GM20000 (cell line): ENCODE measurements at places on chromosomes 6 and 20.

- no peak for DNase-seq
These were observed 24.1 kb downstream of the CARMIL1 start for GRCh38 chr6:25303254-25303653.

DNA sequence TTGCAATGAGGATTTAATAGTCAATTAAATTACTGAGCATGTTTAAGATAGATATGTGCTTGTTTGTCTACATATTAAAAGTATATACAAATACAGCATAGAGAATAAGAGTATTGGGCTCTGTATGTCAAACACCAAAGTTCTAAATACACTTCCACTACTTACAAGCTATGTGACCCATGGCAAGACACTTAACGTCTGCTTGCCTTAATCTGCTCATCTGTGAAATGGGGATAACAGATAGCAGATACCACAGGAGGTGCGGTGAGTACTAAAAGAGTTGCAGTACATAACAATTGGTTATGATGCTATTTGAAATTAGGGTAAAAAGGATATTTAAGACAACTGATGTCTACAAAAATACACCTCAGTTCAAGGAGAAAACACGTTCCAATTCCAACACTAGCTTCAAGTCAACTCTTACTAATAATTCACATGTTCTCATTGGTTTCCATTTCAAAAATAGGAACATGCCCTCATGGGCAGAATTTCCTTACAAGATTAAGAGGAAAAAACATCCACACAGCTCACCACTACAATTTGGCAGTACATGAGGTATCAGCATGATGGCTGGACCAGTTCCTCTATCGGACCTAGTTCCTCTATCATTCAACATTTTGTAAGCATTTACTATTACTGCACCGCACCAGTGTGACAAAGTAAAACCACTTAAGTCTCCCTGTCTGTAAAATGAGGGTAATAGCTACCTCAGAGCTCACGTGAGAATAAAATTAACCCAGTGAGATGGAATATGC is 101.1 kb downstream of the SMLR1 start:
- no peak for DNase-seq

DNA sequence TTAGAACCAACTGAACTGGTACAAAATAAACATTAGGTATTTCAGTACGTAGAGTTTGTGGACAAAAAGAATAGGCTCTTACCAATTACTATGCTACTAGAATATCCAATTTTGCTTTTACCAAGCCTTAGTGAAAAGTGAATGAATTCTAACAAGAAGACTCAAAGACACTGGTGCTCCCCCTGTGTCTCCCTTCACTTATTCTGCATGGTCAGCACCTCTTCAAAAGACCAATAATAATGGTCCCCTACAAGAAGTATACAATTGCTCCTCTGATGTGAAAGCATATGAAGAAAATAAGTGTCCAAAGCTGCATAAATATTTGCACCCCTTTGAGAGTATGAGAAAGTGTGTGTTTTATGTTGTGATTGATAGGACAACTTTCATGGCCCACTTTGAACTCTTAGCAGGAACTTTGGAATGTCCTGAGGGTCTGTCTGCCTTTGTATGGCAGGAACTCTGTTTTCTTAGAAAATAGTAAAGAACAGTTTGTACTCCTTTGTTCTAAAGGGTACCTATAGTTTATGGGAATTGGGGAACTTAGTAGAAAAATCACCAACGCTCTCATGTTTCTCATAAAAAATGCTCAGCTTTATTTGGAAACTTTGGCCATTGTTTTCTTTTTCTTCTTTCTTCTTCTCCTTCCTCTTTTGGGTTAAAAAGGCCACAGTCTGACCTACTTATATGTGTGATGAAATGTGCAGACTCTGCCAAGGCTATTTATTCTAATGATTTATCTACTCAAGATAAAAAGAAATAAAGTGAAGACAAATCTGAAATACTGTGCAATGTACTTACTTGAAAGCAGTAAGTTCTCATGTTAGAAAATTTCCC is 352.4 kb downstream of the LAMA2 start:
- no peak for DNase-seq

- DNase-seq: no peak
These were observed 195.2 kb downstream of the LRFN2 start for GRCh38 chr6:40391851-40392517.

GRCh38 chr20:45229264-45230056 is 8.3 kb downstream of the SEMG2 start:
- peak; percentile 22 for DNase-seq

GRCh38 chr6:5403609-5404008 is 142.3 kb downstream of the FARS2 start:
- DNase-seq: no peak

- no peak for DNase-seq
These were observed 5.1 kb downstream of the HLA-E start for GRCh38 chr6:30494291-30494861.

- DNase-seq: peak; percentile 44
These were observed 460.4 kb upstream of the RUNX2 start for GRCh38 chr6:44867571-44868334.

DNA sequence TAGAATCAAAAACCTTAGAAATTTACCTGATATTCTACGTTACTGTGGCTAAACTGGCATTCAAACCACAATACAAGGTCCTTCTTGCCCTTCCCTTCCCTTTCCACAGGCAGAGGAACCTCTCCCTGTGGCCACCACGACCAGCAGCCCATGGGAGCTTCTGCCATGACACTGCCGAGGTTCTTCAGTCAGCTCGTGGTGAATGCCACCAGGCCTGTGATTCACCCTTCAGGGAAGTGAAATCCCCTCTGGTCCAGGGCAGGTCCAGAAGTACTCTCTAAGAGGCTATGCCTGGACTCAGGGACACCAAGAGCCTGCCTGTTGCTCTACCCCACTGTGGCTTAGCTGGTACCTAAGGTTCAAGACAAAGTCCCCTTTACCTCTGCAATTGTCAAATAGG is 123.0 kb downstream of the HTR1B start:
- no peak for DNase-seq

DNA sequence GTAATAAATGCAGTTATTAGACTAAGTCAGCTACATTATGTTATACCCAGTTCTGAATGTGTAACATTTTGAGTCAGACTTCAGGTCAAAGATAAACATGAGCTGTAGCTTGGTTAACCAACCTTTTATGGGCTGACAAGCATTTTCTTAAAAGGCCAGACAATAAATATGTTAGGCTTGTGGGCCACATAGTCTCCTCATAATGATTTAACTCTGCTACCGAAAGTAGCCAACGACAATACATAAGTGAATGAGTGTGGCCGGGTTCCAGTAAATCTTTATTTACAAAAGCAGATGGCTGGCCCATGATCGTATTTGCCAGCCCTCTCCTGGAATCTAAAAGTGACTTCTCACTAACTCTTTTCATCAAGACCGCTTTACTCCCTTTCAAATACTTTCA is 49.9 kb downstream of the ATG5 start:
- no peak for DNase-seq

GRCh38 chr6:12585497-12585958 is 131.0 kb upstream of the PHACTR1 start:
- DNase-seq: no peak

DNA sequence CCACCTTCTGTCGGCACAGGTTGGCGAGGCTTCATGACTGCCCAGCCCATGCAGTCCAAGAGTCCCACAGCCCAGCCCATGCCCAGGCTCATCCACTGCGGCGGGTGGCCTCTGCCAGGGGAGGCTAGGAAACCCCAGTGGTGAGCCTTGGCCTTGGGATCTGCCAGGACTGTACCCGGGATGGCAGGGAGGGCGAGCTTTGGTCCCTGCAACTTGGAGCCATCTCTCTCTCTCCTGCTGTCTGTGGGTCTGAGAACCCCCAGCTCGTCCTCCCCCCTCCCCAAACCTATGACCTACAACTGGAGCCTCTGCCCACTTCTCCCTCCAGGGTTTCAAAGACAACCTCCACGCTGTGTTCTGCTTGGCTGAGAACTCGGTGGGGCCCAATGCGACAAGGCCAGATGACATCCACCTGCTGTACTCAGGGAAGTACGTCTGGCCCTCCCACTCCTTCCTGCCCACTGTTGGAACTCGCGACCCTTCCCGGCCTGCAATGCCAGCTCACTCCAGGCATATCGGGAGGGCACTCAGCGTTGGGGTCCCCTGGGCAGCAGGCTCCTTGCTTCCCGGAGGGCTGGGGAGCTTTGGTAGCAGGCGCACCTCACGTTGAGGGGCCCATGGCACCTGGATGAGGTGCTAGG is 19.7 kb downstream of the NPEPL1 start:
- no peak for DNase-seq

- no peak for DNase-seq
These were observed 46.4 kb downstream of the IMPG1 start for GRCh38 chr6:76026101-76026500.

GRCh38 chr20:48162621-48163020 is 377.3 kb upstream of the SULF2 start:
- no peak for DNase-seq

GRCh38 chr6:112504621-112505020 is 157.5 kb downstream of the RFPL4B start:
- DNase-seq: no peak

GRCh38 chr6:88443554-88443953 is 277.4 kb upstream of the CNR1 start:
- DNase-seq: no peak

GRCh38 chr20:25574411-25574810 is 10.9 kb downstream of the NINL start:
- DNase-seq: no peak

- peak; percentile 41 for DNase-seq
These were observed 16.4 kb upstream of the STX16 start for GRCh38 chr20:58634521-58635278.

DNA sequence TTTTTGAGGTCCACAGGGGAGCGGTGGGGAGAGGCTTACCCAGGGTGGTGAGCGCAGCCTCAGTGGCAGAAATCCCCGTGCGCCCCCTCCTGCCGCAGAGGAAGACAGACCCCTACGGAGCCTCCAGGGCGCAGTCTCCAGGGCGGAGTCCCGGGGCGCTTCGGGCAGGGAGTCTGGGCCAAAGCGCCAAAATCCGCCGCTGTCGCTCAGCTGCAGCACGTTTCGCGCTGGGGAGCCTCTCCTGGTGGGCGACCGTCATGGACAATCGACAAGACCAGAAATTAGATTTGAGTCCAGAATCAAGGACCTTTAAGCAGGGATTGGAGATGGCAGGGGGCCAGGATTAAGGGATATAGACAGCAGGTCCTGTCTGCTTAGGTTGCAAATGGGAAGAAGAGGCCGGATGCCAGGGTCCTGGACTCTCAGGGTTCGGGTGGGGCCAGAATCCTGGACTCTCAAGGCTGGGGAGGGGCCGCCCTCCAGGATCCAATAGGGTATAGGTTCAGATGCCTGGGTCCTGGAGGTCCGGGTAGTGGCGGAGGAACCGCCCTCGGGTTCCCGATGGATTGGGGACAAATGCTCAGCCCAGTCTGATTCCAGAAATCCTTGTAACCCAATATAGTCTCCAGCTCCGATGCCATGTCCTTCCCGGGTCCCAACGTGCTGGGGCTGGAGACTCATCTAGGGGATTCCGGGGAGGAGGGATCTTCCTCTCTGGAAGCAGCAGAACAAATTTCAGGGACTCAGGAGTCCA is 7.9 kb upstream of the HLA-E start:
- DNase-seq: no peak

DNA sequence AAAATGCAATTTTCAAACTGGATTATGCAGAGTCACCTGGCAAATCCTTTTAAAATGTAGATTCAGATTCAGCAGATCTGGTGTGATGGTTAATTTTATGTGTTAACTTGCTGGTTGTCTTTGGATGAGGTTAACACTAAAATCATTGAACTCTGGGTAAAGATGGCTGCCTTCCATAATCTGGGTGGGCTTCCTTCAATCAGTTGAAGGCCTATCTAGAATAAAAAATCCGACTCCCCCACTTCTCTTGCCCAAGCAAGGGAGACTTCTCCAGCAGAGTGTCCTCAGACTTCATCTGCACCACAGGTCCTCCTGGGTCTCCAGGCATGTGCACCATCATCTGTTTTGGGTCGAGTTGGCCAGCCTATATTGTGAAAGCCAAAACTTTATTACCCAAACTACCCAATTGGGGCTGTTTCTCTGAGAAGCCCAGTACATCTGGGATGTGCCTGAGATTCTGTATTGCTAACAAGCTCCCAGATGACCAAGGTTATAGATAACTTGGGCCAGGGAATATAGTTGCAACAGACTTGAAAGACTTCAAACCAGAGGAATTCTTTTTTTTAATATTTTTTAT is 1.6 kb upstream of the SLC17A5 start:
- DNase-seq: no peak

- DNase-seq: no peak
These were observed 63.3 kb downstream of the ZFAND3 start for GRCh38 chr6:37882724-37883413.

DNA sequence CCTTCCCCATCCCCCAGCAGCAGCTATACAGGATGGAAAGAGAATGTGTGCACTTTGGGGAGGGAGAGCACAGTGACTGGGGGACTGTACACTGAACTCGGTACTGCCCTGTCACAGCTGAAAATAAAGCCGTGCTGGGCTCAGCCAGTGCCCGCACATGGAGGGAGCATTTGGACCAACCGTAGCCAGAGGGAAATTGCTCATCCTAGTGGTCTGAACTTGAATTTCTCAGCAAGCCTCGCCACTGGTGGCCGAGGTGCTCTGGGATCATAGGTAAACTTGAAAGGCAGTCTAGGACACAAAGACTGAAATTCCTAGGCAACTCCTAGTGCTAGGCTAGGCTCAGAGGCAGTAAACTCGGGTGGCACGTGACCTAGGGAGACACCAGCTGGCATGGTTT is 61.0 kb downstream of the DZANK1 start:
- DNase-seq: no peak

GRCh38 chr20:49759266-49759950 is 45.7 kb upstream of the B4GALT5 start:
- DNase-seq: no peak

GRCh38 chr6:31180500-31180899 is 10.0 kb upstream of the POU5F1 start:
- DNase-seq: no peak

DNA sequence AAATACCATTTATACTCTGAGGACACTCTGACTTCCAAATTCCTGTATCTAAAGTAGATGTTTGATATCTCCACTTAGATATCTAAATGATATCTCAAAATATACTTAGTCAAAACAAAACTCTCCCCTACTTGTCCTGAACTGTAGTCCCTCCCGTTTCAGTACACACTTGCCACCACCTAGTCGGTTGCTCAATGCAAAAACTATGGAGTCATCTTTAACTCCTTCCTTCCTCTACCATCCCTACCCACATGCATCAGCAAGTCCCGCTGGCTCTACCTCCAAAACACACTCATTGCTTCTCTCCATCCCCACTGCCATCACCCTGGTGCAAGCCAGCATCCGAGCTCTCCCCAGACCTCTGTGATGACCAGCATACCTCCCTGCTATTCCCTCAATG is 13.2 kb downstream of the STX7 start:
- DNase-seq: no peak

- no peak for DNase-seq
These were observed 398.1 kb downstream of the LMBRD1 start for GRCh38 chr6:69398729-69399128.

- no peak for DNase-seq
These were observed 102.3 kb downstream of the LYRM2 start for GRCh38 chr6:89536231-89536630.
